ENCODE measurements at places on chromosomes 5 and 9.

DNA sequence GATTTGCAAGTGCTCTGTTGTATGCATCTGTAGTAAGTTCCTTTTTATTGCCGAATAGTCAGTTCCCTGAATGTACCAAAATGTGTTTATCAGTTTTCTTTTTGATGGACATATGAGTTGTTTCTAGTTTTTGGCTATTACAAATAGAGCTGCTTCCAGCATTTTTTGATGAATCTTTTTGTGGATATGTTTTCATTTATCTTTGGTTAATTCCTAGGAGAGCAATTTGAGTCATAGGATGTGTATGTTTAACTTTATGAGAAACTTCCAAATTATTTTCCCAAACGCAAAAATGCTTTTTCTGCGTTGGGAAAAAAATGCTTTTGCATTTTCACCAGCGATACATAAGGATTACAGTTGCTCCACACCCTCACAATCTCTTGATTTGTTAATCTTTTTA lies 287.7 kb downstream of the FER start:
- no peak for DNase-seq

DNA sequence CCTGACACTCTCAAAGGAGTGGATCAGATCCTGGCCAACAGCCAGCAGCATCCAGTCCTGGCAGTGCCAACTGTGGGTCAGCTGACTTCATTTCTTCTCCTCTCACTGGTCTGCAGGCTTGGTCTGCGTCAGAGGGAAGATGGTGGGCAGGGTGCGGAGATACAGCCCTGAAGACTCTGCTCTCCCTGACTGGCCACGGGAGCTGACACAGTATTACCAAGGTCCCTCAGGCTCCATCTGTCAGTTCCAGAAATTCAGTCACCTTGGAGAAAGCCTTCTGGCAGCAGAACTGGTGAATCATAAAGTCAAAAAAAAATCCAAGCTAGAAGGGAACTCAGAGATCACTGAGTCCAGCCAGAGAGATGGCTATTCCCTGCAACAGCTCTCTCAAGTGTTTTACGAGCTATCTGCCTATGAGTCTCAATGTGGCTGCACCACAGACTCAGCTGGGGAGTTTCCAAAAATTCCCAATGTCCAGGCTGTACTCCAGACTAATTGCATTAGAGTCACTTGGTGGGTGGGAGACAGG lies 27.9 kb downstream of the C1QTNF2 start:
- DNase-seq = no peak

DNA sequence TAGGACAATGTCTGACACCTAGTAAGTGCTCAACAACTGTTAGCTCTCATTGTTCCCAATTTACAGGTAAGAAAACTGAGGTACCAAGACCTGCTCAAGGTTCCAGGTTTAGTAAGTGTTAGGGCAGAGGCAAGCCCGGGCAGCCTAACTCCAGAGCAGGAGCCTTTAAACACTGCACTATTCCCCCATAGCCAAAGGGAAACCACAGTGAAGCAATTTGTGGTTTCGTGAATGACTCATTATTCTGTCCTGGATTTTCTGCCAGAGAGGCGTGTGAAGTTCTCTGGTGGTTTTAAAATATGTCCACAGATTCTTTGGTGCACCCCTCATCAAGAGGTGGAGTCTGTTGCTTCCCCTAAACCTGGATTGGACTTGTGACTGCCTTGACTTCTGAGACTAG lies 1.0 kb upstream of the MCC start:
- no peak for DNase-seq

DNA sequence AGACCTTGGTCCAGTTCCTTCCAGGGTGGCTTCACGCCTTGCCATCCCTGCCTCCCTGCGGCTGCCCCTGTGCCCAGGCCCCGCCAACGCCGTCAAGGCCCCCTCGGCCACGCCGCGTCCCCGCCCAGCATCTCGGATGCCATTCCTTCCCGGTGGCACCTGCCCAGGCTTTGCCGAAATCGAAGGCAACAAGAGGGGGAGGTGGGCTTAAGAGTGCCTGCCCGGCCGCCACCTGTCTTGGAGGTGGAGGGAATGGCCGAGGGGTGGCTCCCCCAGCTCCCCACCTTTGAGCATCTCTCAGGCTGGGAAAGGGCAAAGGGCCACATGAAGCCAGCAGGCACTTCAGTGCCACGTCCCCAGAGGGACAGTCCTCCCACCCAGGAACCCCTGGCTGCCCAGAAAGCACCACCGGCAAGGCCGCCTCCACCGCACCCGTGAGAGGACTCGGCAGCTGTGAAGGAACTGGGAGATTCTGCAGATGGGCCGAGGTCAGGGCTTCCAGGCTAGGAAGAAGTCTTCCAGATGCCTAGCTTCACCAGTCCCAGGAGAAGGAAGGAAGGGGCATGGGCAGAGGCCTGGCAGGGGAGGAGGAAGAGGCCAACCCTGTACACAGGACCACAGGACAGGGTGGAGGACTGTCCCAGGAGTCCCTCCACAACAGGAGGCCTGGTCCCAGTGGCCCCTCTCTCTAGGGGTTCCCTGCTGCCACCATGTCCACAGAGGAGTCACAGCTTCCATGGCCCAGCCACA lies 218.0 kb downstream of the FANCC start:
- no peak for DNase-seq

GRCh38 chr9:92736563-92737215 lies 27.9 kb downstream of the BICD2 start:
- no peak for DNase-seq

DNA sequence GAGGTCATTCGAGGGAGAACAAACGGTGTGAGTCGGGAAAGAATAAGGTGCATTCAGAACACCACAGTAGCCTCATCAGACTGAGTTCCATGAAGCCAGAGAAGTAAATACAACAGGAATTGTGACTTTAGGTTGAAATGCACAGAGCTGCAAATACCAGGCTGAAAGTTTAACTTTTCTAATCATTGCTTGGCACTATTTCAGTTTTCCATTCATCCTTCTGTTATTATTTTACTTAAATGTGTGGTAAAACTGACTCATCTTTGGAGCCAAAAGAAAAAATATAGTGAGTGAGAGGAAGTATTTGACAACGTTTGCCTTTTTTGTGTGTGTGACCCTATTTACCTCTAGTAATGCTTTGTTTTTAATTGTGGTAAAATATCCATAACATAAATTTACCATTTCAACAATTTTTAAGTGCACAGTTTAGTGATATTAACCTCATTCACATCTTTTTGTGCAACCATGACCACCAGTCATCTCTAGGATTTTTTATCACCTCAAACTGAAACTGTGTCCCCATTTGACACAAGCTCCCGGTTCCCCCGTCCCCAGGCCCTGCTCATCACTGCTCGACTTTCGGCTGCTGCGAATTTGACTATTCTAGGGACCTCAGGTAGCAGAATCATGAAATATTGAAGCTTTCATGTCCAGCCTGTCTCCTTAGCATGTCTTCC lies 166.8 kb downstream of the HSD17B3 start:
- DNase-seq = no peak

DNA sequence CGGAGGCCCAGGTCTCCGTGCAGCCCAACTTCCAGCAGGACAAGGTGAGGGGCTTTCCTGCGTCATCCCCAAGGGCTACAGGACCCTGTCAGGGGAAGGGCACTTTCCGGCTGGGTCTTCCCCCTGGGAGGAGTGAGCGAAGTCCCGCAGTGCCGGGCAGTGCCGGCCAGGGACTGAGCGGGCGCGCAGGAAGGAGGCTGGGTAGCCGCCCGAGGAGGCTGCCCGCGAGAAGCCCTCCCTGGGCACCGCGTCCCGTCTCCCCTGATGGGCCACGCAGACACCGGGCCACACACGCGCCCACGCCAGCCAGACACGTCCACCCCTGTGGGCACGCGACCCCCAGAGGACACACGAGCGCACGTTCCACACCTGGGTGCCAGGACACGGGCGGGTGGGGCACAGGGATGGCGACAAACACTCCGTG lies 357 bp downstream of the PTGDS start:
- DNase-seq = no peak

- no peak for DNase-seq
These were observed 86.7 kb downstream of the AUH start for GRCh38 chr9:91274949-91275492.

GRCh38 chr5:81147011-81147885 lies 85.9 kb upstream of the CKMT2 start:
- DNase-seq = no peak

DNA sequence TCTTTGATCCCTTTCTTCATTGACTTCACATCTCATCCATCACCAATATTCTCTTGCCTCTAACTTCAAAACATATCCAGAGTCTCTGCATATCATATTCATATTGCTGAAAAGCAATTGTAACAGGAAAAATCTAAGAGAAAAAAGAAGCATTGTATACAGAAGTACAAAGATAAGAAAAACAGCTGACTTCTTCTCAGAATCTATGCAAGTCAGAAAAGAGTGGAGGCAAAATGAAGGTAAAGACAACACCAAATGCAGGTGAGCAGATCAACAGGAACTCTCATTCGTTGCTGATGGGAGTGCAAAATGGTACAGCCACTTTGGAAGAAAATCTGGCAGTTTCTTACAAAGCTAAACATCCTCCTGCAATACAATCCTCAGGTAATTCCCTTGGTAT lies 155.6 kb downstream of the PHF2 start:
- no peak for DNase-seq

GRCh38 chr5:143648696-143649095 lies 163.3 kb upstream of the HMHB1 start:
- no peak for DNase-seq

GRCh38 chr5:174798551-174798951 lies 74.2 kb downstream of the MSX2 start:
- DNase-seq = no peak

DNA sequence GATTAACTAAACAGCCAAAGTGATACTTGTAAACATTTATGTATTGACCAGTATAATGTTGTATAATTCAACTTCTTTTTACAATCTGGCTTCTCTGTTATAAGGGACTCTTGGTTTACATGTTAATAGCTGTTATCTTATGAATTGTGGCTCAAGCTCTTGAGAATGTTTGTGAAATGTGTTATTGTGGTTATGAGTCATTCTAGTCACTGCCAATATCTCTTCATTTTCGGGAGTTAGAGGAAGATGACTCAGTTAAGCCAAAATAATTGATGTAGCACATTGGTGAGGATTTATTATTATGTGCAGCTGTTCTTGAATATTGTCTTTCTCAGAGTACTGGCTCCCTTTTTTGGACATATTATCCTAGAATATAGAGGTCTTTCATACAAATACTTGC lies 655.2 kb upstream of the RIOK2 start:
- no peak for DNase-seq

Measured in cortex of kidney (tissue), 1 donor.